ENCODE measurements at places on chromosomes 16 and 17.

GRCh38 chr16:27722892-27723450, 173.0 kb downstream of the KATNIP start:
- no peak for DNase-seq

DNA sequence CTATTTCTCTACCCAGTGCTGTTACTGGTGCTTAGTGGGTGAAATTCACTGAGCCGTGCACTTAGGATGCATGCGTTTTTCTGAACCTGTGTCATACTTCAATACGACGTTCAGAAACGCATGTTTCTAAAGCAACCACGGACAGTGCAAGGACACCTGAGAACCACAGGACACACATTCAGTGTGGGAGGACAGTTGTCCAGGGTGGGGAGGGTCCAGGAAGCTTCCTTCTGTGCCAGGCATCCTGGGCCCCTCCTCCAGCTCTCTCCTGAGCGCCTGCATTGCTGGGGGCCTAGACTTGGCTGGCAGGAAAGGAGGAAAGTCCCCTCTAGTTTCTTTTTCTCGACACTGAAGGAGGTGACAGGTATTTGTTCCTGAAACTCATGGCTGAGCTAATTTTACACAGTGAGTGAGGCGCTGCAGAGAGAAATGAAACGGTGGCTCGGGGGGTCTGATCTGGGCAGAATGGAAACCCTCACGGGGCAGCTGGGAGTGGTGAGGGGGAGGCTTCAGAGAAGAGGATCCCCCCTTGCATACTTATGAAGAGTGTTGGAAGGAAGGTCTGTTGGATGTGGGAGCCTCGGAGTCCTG, 89.9 kb downstream of the IRF8 start:
- DNase-seq: no peak

GRCh38 chr16:73183611-73184092, 135.7 kb upstream of the ZFHX3 start:
- no peak for DNase-seq

- DNase-seq: no peak
Observed at GRCh38 chr17:54906683-54907082, 6.0 kb downstream of the TOM1L1 start.

DNA sequence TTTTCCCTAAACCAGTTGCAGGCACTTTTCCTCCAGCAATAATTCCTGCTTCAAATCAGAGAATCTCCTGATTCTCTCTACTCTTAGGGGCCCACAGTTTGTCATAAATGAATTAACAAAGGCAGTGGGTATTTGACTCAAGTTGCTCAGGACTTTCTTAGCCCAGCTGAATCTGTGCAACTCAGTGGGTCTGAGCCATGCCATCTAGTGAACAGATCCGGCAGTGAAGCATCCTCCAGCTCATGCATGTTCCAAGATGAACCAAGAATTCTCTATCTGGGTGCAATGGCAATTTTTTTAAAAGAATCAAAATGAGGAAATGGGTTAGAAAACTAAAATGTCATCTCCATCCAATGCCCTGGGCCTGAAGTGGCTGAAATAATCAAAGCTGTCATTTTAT, 575.2 kb upstream of the CDH11 start:
- DNase-seq: no peak

DNA sequence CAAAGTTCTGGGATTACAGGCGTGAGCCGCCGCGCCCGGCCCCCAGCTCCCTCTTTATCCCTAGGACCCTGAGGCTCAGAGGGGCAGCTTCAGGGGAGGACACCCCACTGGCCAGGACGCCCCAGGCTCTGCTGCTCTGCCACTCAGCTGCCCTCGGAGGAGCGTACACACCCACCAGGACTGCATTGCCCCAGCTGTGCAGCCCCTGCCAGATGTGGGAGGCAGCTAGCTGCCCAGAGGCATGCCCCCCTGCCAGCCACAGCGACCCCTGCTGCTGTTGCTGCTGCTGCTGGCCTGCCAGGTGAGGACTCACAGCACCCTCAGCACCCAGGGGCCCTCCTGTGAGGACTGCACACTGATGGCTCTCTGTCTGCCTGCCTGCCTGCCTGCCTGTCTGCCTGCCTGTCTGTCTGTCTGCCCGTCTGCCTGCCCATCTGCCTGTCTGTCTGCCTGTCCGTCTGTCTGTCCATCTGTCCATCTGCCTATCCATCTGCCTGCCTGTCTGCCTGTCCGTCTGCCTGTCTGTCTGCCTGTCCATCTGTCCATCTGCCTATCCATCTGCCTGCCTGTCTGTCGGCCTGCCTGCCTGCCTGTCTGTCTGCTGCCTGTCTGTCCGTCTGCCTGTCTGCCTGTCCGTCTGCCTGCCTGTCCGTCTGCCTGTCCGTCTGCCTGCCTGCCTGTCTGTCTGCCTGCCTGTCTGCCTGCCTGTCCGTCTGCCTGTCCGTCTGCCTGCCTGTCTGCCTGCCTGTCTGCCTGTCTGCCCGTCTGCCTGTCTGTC, 5.0 kb downstream of the GCGR start:
- DNase-seq: no peak

DNA sequence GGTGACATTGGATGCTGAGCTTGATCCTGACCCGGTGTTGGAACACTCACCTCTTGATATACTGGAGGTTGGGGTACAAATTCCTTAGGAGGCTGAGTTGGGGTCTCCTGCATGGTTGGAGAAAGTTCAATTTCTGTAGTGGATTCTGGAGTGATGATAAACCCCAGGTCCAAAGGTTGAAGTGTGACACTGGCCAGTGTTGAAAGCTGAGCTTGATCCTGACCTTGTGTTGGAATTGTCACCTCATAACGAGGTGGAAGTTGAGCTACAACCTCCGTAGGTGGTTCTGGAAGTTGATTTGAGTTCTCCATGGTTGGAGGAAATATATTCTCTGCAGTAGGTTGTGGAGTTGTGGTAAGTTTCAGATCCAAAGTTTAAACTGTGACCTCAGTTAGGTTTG, 21.2 kb downstream of the RDM1 start:
- DNase-seq: no peak

- no peak for DNase-seq
Observed at GRCh38 chr17:13158494-13159240, 140.8 kb upstream of the ELAC2 start.
